ENCODE measurements at places on chromosomes 6 and 20.

DNA sequence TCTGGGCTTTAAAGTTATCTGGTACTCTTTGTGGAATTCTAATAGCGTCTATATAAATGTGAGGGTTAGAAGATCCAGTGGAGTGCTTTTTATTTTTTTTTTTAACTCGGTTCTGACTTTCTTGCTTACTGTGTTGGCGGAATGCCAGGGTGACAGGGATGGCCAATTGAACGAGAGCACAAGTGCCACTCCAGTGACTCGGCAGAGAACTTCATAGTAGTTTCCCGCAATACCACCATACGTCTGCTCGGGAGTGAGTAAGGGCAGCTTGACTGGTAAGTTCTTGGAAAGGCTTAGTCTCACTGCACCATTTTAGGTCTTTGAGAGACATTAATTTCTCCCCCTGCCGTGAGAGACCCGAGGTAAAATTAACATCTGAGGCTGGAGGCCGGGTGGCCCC lies 49.4 kb upstream of the TULP1 start:
- no peak for DNase-seq

GRCh38 chr6:45350186-45350710 lies 22.1 kb downstream of the RUNX2 start:
- DNase-seq: no peak

DNA sequence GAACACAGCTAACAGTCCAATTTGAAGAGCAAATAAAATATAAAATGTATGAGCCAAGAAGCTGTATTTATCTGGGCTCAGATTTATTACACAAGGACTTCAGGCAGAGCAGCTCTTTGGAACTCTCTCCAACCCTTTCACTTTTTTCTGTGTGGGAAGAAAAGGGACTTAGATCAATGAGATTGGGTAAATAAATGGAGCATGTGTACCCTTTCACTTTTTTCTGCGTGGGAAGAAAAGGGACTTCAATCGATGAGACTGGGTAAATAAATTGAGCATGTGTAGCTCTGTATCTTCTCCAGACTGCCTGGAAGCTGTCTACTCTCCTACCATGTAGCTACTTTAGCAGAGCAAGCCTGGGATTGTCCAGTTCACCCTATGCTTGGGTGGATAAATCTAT lies 10.7 kb downstream of the SLC17A3 start:
- DNase-seq: no peak

DNA sequence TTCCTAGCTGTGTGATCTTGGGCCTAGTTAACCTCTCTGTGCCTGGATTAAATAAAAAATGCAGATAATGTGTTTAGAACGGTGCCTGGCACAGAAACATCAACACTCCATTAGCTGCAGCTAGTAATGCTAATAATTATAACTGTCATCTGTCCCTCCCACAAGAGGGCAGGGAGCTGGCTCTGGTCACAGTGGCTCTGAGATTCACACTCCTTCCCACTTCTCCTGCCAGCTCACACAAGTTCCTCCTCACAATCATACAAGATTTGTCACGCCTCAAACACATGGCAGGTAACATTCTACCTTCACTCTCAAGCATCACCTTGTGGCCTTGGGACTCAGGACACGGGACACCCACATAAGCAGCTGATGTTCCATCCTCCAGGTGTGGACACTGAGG lies 2.4 kb downstream of the ADA start:
- DNase-seq: no peak

GRCh38 chr20:61480158-61480825 lies 228.2 kb downstream of the CDH4 start:
- DNase-seq: no peak

DNA sequence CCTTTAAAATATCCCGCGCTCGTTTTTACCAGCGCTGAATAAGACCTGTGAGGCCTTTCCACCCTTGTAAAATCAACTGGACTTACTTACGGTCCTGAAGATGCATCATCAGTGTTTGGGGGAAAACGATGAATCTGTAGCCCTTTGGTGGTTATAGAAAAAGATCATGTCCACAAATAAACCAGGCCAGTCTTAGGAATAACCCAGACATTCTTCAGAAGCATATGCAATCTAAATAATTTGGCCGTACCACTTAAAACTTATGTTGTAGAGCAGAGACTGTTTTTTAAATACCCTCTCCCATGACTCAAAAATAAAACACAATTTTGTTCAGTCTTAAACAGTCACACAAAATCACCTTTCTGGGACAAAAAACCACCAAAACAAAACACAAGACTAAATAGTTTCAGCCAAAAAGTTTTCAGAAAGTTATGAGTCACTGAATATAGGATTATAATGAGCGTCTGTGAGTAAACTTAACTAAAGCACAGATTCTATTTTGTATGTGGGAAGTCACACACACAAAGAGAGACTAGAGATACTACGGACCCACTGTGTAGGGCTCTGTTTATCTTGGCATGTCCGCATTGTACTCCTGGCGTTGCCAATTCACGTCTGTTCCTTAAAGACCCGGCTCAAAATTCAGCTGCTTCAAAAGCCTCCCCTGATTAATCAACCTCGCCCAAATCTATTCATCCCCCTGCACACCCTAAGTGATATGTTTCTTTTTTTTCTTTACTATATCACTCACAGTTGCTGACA lies 26.5 kb upstream of the SMOC2 start:
- no peak for DNase-seq

GRCh38 chr6:80181352-80182081 lies 75.0 kb downstream of the BCKDHB start:
- DNase-seq: no peak

DNA sequence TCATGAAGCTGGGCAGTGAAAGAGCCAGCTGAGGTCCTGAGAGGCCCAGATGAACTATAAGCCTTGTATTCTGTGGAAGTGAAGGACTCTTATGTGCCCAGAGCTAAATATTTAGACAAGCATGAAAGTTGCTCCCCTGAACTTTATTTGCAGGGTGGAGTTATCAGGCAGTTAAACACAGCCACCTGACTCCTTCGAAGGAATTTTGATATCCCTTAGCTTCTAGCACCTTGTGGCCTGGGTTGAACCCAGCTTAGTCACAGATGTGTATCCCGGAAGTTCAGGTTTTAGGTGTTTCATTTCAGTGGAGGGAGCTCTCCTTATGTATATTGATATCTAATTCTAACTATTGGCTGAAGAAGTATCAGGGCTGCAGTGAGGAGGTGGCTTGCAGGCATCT lies 20.4 kb downstream of the NR2E1 start:
- DNase-seq: peak; percentile 31

- no peak for DNase-seq
These were observed 105.4 kb downstream of the OGFRL1 start for GRCh38 chr6:71393981-71394432.

- DNase-seq: no peak
These were observed 91.0 kb upstream of the SSTR4 start for GRCh38 chr20:22944062-22944461.

DNA sequence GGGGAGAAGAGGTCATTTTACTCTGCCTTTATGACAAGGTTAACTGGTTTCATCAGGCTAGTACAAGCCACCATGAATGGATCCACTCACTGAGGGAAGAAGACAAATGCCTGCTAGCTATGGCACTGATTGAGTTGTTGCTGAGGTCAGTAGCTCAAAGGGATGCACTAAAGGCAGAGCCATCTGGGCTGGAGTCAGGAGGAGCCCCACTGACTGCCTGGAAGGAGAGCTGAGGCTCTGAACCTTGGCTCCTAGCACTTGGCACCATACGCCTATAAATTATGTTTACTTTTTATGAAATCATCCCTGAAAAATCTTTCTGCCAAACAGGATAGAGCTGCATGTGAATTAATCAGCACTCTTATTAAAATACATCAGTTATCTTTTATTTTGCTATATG lies 104.6 kb downstream of the DTD1 start:
- no peak for DNase-seq

- no peak for DNase-seq
These were observed 43.6 kb downstream of the RIOK1 start for GRCh38 chr6:7433121-7433617.
